ENCODE measurements at places on chromosomes 1 and 21.

GRCh38 chr1:230778916-230779590 lies 31.9 kb downstream of the CAPN9 start:
- DNase-seq, result no peak

- no peak for DNase-seq
Measured at GRCh38 chr1:119895102-119895501, 1.2 kb downstream of the ADAM30 start.

GRCh38 chr1:82944822-82945221 lies 1054.1 kb downstream of the TTLL7 start:
- DNase-seq, result no peak

DNA sequence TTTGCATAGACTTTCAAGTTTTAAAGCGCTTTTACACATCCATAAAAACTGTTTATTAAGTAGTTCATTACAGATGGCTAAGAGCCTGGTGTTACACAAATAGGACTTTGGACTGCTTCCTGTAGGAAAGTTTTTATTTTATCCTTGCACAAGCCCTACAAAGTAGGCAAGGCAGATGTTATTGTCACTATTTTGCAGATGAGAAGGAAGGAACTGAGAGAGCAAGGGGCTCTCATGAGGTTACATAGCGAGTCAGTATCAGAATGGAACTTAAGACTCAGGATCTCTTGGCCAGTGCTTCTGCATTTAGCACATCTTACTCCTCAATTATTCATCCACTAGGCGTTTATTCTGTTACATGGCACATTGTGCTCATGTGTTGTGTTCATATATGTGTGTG lies 2.6 kb upstream of the MAPKAPK2 start:
- no peak for DNase-seq

DNA sequence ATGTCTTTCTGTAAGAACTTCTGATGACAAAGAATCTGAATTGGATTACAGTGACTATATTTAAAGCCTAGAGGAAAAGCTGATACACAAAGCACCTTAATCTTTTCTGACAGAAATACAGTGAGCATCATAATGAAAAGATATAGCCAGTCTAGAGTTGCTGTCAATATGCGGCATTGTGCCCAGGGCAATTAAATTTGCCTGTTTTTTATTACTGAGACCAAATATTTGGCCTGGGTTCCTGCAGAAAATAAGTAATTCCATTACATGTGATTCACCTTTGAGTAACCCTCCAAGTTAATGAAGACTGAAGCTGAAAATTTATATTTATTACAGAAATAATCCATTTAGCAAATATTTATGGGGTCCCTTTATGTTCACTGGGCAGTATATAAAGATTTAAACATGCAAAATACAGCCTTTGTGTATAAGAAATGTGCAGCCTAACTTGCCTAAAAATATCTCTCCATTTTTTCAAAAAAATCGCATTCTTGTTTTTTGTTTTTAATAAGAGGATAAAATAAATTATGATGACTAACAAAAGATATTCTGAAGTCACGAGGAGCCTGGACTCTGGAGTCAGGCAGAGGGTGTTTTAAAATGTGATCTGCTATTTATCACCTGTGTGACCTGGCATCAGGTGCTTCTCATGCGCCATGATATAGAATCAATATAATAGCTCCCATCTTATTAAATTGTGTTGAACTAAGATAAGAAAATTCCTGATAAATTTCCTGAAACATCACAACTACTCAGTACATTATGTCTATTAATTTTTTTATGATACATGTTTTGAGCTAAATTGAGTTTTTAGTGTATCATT lies 83.6 kb downstream of the SGIP1 start:
- DNase-seq, result no peak

GRCh38 chr1:201538612-201539551 lies at the start of gene NAV1:
Gene NAV1, plus strand, starts transcription at chr1:201539127. Its CDS starts 83,758 bp downstream, at chr1:201622885.
- DNase-seq, result no peak

DNA sequence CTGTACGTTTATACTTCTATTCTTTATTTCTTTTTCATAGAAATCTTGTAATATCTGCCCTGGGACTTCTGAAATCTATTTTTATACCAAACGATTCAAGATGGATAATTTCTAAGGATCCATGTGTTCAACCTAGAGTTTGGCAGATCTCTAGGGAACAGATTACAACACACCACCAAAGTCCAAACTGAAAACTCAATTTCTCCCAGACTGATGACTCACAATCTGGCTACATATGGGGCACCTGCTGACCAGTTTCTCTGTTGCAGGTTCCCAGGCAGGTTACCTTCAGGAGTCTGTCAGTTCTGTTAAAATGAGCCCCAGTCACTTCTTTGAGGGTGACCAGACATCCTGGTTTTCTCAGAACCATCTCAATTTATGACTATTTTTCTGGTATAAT lies 439.4 kb downstream of the GPATCH2 start:
- DNase-seq, result no peak

DNA sequence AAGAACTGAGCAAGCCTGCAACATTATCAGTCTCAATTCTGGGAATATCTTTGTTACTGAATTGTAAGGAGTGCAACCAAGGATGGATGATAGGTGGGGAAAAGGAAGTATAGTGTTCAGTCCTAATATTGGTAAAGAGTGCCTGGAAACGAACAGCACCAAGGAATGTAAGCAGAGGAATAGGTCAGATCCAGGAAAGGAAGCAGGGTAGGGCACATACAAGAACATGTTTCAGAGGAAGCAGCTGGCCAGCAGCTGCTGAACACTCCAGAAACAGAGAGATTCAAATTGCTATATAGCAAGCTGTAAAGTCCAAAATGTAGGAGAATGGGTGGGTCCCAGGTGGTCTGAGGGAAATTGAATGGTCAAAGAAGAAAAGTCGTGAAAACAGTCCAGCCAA lies 37.9 kb downstream of the CRB1 start:
- no peak for DNase-seq

DNA sequence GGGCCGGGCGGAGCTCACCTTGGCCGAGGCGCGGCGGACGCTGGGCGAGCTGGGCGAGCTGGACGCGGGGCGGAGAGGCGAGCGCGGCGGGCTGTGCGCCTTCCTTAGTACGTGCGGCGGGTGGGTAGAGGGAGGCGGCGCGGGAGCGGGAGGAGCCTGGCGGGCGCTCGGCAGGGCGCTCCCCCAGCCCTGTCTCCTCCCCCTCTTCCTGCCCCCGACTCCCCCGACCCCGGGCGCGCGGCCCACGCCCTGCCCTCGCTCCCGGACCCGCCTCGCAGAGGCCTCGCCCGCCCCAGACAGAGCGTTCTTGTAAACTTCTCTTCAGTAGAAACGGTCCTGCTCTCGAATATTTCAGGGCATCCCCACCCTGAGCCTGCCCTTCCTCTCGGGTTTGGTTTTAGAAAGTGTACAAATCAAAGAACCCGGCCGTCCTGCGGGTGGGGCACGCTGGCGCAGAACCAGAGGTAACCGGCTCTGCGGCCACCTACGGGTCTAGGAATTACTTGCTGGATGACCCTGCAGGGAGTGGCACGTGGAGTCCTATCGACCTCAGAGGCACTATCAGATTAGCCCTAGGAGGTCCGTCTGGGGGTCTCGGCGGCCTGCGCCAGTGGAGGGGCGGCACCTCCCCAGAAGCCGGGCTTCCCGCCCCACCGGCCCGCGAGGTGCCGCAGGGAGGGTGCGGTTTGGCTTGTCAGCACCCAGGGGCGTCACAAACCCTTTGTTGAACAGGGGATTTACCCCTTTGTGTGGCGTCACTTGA lies at the start of gene S100A10:
Gene S100A10 (minus strand): TSS at position 126 of the 763 bp plus-strand sequence. CDS start 7,629 bp downstream, outside the sequence.
- DNase-seq, result peak; percentile 72

DNA sequence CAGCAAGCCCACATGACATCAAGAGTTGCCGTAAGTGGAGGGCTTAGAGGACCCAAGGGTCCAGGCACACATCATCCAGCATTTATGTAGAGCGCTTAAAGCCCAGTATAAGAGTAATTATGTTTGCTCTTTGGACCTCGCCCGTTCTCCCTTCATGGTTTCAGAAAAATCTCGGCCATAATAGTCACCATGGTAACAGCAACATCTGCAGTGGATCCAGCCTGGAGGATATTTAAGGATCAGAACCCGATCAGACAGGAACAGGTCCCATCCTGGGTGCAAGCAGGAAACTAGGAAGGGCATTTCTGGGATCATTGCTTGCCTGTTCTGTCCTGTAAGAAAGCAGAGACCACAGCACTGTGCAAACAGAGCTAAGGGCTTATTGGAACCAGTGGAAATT lies 89.9 kb upstream of the KAZN start:
- no peak for DNase-seq

GRCh38 chr1:6999826-7000225 lies 214.6 kb downstream of the CAMTA1 start:
- DNase-seq, result no peak

DNA sequence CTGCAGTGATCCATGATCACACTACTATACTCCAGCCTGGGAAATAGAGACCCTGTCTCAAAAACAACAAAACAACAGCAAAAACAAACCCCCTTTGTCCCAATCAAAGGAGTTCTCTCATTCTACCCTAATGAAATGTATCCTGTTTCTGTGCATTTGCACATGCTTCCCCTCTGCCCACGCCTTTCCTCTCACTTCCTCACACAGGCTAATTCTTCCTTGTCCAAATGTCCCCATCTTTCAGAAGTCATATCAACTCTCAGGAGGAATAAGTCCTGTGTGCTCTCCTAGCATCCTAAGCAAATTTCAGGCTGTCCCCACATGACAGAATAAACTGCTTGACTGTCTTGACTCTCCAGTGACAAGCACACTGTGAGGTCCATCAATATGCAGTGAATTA lies 8.1 kb upstream of the ATP1B1 start:
- no peak for DNase-seq

DNA sequence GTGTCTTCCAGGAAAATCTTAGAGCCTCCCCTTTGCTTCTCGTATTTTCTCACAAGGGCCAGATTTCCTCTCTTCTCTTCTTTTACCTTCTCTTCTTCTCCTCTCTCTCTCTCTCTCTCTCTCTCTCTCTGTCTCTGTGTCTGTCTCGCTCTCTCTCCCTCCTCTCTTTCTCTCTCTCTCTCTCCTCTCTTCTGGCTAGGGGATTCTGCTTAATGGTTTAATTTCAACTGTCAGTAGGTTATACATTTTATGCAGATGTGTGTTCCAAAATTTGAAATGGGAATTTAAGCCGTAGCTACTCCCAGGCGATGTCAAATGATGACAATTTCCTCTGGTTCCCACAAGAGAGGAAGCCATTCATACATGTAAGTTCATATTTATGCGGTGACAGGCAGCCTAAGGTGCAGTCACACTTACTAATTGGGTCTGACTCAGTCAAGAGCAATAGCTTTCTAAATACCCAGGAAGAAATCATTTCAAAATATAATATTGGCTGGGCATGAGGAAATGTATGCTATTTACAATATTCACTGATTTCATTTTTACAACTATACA lies 1.4 kb downstream of the DSCAM start:
- DNase-seq, result no peak

DNA sequence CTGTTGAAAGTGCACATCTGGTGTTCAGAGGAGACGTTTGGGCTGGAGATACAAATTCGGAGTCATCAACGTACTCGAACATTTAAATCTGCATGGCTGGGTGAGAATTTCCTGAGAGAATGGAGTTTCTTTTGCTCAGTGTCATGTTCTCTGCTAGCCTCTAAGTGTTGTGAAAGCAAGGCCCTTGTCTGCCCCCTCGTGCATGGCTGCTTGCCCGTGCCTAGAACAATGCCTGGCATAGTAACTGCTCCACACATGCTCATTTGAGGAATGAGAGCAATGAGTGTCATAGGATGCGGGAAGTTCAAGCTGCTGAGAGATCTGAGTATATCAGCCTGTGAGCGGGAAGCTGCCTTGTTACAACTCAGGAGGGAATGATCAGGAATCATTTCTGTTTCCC lies 171.1 kb upstream of the CSF3R start:
- no peak for DNase-seq

DNA sequence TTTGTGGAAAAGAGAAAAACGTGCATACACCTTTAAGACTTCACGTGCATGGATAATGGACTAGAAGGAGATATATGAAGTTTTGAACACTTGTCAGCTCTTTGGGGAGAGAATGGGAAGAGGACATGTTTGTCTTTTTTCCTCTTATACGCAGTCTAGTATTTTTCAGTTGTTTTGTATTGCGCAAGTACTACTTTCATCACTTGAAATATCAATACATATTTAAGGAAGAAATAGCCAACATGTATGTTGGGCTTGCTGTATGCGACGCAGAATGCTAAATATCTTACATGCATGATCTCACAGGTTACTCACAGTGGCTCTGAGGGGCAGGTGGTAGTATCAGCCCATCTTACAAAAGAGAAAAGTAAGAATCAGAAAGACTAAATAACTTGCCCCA lies 176.5 kb upstream of the RUNX1 start:
- DNase-seq, result no peak

- DNase-seq, result no peak
Measured at GRCh38 chr21:25424634-25425033, 182.6 kb downstream of the MRPL39 start.

DNA sequence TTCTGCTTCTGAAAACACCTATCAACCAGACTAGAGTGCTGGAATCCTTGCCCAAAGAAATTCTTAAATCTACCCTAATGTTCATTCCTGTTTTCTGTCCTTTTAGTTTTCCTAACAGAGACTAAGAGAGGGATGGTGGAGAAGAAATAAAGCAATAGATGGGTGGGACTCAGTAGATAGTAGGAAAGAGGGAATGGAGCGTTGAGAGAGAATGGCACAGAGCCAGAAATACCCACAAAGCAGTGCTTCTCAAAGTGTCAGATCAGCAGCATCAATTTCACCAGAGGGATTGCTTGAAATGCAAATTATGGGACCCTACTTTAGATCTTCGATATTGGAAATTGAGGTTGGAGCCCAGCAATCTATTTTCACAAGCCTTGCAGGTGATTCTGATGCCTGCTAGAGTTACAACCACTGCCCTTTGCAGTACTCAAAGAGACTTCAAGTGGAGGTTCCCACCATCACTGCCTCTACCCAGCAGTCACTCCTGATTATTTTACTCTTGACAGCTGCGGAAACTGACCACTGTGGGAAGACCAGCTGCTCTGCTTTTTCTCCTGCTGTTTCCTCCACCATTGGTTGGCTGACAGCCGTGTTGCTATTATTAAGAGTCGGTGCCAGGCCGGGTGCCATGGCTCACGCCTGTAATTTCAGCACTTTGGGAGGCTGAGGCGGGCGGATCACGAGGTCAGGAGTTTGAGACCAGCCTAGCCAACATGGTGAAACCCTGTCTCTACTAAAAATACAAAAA lies 11.4 kb upstream of the PRPF3 start:
- no peak for DNase-seq

DNA sequence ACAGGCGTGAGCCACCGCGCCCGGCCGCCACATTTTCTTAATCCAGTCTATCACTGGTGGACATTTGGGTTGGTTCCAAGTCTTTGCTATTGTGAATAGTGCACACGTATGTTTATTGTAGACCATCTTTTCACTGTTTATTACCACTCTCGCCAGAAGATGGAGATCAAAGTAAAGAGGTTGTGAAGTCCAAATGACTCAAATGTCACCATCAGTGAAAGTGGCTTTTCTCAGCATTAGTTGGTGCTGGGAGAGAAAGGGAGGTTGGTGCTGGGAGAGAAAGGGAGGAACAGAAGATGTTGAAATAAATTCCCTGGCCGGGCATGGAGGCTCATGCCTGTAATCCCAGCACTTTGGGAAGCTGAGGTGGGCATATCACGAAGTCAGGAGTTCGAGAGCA lies 10.4 kb upstream of the UHMK1 start:
- DNase-seq, result no peak

GRCh38 chr21:16866851-16867250 lies 646.0 kb upstream of the CXADR start:
- DNase-seq, result no peak
